ENCODE measurements at places on chromosomes 7 and 10.

DNA sequence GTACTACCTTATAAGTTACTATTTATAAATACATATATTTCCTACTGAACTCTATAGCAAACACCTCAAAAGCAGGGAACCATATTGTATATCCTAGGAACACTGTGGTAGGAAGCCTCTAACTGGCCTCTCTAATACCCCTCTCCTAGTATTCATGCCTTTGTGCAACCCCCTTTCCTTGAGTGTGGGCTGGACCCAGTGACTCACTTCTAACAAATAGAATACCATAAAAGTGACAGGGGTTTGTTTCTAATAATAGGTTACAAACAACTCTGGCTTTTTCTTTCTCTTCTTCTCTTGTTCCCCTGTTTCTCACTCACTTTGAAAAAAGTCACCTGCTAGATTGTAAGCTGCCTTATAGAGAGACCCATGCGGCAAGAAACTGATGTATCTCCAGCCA is 51.6 kb upstream of the MACC1 start:
- no peak for DNase-seq

DNA sequence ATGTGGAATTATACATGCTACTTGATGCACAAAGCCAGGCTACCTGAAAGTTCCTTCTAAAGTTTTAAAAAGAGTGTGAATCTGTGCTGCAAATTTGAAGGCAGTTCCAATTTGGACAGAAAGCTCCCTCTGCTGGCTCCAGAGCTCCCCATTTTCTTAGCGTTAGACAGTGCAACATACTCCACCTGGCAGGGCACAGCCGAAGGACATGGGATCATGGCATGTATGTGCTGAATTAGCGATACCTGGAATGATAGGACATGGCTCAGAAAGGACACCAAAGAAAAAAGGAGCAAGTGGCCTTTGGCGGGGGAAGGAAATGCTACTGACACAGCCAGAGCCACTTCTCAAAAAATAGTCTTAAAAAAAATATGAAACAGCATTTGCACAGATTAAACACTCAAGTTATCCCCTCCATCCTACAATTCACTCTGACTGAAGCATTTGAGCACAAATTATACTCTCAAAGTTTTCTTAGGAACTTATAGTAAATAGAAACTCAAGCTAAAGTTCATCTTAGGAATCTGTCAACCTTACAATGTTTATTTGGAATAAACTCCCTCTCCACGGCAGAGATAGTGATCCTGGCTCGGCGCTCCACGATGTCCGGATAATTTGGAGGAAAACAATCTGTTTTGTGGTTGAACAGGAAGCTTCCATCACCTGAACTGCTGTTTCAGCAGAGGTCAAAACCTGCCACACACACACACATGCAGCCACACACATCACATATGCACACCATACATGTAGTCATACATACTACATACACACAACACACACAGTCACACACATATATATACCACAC is 80.0 kb downstream of the C7orf25 start:
- no peak for DNase-seq

- DNase-seq: no peak
These were observed 94.4 kb downstream of the MAPK8 start for GRCh38 chr10:48400850-48401220.

DNA sequence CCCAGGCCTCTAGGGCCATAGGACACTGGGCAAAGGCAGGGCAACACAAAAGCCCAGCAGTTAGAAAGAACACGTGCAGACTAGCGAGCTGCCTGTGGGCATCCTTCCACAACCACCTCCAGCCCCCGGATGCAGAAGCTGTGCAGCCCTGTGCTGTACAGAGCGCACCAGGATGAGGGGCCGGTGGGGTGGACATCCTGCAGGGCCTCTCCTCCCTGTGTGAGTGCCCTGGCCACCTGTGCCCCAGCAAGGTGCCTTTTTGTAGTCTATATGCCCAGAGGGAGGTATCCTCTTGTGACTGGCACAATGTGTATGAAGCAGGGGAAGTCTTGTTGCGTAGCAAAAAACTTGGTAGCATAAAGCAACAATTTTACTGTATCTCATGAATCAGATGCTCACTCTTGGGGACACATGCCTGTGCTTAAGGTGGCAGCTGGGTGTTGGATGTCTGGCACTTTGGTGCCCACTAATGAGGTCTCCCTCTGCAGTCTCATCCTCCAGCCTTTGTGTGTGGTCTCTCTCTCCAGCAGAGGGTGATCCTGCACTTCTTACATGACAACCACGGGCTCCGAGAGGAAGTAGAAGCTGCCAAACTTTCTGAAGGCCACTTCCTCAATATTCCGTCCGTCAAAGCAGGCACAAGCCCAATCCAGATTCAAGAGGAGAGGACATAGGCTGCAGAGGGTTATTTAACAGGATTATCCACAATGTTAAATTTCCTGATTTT is 8.7 kb downstream of the NCAPG2 start:
- DNase-seq: peak; percentile 28

- no peak for DNase-seq
These were observed 15.8 kb downstream of the C10orf71 start for GRCh38 chr10:49314806-49315205.

DNA sequence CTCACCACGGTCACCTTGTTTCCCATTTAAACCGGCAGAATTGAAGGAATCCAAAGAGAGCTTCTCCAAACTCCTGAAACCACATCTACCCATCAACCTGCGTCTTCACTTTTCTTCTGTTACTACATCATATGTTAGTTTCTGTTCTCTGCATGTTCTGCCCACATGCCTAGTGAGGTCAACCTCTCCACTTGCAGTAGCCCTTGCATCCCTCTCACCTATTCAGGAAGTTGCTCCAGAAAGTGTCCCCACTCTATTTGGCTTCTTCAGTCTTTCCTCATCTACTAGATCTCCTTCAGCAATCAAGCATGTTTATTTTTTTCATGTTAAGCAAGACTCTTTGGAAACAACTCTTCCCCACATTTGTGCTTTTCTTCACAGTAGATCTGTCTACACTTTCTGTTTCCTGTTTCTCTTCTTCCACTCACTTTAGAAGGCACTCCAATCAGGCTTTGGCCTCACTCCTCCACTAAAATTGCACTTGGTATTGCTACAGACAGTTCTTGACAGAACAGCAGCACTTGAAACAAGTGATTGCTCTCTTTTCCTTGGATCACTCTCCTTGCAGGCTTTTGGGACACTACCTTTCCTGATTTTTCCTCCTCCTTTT is 7.5 kb downstream of the SAMD9L start:
- no peak for DNase-seq

DNA sequence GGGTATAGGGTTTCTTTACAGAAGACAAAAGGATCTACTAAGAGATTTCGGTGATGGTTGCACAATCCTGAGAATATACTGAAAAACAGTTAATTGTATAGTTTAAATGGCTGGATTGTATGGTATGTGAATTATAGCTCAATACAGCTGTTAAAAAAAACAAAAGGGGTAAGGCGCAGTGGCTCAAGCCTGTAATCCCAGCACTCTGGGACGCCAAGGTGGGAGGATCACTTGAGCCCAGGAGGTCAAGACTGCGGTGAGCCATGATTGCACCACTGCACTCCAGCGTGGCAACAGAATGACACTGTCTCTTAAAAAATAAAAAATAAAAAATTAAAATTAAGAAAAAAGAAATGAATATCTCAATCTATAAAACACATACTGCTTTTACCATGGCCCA is 18.5 kb downstream of the ESYT2 start:
- no peak for DNase-seq

DNA sequence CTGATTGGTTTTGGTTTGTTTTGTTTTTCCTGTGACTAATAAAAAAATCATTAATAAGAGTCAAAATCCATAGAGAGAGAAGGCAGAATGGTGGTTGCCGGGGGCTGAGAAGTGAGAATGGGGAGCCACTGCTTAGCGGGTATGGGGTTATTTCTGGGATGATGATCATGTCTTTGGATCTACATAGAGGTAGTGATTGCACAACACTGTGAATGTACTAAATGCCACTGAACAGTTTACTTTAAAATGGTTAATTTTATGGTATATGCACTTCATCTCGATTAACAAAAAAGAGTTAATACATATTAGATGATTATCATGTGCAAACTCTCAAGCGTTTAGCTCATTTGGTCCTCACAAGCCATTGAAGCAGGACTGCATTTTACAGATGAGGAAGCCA is 342.9 kb downstream of the ELMO1 start:
- no peak for DNase-seq

DNA sequence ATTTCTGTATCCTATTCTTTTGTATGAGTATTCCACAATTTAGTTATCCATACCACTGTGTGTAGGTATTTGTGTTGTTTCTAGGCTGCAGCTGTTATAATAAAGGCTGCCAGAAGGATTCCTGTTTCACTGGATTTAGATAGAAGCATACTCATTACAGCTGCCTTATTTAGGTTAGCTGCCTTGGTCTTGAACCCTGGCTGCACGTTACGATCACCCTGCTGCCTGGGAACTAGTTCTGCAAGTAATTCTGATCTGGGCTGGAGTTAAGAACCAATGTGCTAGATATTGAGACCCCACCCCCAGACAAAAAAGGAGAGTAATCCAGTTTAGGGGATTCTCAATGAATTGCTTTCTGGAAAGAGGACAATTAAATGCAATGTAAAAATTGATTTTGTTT is 43.1 kb downstream of the CCDC71L start:
- DNase-seq: no peak

DNA sequence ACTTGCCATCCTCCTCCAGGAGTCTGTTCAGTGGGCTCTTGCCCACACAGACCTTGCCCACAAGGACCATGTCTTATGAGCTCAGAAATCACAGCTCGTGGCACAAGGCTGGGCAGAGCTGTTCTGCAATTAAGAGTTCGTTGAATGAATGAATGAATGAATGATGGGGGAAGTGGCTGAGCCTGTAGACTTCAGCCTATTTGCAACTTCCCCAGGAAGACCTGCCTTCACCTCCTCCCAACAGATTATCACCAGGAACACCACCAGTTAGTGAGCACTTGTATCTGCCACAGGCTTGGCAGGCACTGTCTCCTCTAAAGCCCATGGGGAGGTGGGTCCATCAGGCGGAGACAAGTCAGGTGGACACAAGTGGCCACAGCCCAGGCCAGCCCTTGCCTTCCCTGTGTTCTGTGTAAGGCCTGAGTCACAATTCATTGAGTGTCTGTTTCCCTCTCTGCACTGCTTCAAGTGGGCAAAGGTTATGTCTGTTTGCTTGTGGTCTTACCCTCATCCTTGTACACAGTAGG is 1.8 kb upstream of the FGF8 start:
- DNase-seq: no peak

GRCh38 chr7:726084-726853 is at the start of gene DNAAF5:
DNAAF5 (plus strand) TSS chr7:726699; CDS start chr7:726721, 22 bp downstream.
- DNase-seq: peak; percentile 85

DNA sequence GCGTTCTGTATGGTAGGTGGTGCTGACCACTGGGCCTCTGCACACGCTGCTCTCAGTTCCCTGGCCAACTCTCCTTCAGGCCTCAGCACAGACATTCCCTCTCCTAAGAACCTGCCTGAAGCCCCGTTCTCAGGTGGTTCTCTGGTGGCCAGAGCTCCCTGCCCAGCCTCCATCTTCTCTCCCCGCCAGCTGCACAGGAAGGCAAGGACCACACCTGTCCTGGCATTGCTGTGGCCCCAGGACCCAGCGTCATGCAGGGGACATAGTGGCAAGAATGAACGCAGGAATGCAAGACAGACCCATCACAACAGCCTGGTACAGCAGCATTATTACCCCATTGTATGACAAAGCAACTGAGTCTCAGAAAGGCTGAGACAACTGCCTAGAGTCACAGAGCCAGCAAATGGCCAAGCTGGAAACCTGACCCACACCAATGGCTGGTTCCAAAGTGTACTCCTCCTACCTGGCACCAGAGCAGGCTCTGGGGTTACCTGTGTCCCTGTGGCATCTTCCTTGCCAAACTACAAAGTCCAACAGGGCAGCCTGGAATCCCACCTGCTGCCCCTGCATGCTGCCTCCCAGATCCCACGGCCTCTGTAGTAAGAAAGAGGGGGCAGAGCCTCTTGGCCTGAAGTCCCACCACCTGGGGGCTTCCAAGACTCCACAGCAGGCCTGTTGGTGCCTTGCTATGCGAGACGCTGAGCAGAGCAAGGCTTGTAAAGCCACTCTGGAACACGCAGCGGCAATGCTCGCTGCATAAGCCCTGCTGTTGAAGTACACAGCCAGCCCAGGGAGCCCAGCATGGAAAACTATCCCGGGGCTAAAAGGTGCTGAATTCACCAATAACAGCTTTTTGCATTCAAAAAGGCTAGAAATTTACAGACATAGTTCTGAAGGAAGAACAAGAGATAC is 73.3 kb downstream of the CHST15 start:
- no peak for DNase-seq

DNA sequence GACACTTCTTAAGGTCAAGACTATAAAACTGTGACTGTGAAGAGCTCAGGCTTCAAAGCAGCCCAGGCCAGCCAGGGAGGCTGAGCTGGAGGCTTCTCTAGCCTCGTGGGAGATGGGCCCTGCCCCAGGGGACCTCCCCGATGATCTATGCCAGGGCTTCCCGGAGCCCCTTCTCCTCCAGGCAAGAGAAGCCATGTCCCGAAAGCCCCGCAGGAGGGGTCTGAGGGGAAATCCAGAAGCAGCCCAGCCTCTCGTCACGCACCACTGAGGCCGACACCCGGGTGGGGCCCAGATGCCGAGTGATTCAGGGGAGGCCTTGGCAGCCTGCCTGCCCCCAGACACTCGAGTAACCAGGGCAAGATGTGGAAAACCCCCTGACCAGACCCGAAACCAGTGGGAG is 63.7 kb downstream of the PROSER2 start:
- DNase-seq: no peak

- peak; percentile 52 for DNase-seq
These were observed 18.5 kb upstream of the ANTXRL start for GRCh38 chr10:46268076-46268881.

- DNase-seq: no peak
These were observed 637.6 kb upstream of the IGFBP3 start for GRCh38 chr7:46558482-46559193.

GRCh38 chr7:155660758-155661093 is 16.3 kb downstream of the RBM33 start:
- no peak for DNase-seq

DNA sequence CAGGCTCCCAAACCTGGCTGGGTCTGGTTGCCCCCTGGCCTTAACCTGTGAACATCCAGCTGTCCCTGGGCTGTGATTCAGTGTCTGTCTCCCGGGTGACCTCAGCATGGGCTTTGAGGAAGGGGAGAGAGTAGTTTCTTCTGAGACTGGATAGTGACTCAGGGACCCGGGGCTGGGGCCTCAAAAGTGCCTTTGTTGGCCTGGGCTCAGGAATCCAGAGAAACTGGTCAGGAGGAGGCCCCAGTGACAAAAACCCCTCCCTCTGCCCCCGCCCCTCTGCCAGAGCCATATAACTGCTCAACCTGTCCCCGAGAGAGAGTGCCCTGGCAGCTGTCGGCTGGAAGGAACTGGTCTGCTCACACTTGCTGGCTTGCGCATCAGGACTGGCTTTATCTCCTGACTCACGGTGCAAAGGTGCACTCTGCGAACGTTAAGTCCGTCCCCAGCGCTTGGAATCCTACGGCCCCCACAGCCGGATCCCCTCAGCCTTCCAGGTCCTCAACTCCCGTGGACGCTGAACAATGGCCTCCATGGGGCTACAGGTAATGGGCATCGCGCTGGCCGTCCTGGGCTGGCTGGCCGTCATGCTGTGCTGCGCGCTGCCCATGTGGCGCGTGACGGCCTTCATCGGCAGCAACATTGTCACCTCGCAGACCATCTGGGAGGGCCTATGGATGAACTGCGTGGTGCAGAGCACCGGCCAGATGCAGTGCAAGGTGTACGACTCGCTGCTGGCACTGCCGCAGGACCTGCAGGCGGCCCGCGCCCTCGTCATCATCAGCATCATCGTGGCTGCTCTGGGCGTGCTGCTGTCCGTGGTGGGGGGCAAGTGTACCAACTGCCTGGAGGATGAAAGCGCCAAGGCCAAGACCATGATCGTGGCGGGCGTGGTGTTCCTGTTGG is at the start of gene CLDN4:
Gene CLDN4 (plus strand): TSS at position 316 of the 903 bp plus-strand sequence. CDS start 206 bp downstream, at position 522.
- DNase-seq: no peak

Data from activated T-cell treated with anti-CD3 and anti-CD28 coated beads for 24 hours (primary cell).